Epithelial cell of prostate (primary cell): ENCODE measurements at places on chromosomes 1 and 21.

DNA sequence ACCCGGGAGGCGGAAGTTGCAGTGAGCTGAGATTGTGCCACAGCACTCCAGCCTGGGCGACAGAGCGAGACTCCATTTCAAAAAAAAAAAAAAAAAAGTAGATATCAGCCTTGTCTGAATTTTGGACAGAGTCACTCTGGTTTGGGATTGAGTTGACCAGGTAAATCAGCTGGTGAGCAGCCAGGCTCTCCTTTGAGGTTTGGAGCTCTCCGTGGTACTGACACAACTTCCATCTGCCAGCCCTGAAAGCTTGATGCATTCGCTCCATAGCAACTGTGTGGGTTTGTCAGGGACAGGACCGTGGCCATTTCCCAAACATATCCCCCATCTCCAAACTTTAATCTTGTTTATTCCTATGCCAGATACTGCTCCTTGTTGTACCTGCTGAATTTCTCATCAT is 155.2 kb downstream of the DMRTA2 start:
- DNase-seq, result no peak

GRCh38 chr1:205792961-205793673 is 17.8 kb upstream of the RAB29 start:
- no peak for DNase-seq

- peak; percentile 16 for DNase-seq
Measured at GRCh38 chr1:8525216-8525557, 207.3 kb downstream of the SLC45A1 start.

DNA sequence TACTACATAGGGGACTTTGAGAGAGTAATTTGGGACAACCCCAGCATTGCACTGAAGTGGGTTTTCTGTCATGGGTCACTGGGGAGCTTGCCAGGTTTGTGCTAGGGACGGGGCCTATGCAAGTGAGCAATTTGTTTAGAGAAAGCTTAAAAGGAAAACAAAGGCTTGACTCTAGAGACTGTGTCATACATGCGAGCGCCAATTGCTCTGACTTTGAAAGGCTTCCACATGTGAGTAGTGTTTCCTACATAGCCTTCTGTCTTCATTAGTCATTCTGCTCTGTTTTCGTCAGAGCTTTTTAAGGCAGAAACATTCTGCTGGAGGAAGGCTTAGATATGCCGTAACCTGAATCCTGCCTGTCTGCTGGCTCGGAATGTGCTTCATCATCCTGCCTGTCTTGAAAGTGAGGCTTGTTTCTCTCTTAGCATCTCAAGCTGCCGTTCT is 28.4 kb downstream of the TRIM45 start:
- peak; percentile 96 for DNase-seq

DNA sequence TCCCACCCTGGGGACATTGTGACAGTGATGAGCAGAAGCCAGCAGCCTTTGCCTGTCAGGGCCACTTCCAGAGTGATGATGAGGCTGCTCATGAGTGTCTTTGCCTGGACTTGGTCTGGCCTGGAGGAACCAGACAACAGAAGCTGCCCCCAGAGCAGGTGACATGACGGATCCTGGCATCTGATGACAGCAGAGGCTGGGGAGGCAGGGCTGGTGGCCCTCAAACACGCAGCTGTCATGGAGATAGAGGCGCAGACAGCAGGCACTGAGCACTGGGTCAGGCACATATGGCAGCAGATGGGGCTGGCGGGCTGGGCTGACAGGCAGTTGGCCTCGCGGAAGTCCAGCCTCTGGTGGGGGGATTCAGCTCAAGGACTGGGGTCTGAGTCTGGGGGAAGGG is 66.4 kb upstream of the STUM start:
- DNase-seq, result no peak

GRCh38 chr1:67342076-67342890 is 34.6 kb downstream of the IL12RB2 start:
- no peak for DNase-seq
